ENCODE measurements at places on chromosomes 12 and 14.

- no peak for DNase-seq
Observed at GRCh38 chr14:83638748-83639504, 1891.0 kb upstream of the FLRT2 start.

- DNase-seq = peak; percentile 27
Observed at GRCh38 chr14:30607156-30607780, 14.9 kb upstream of the SCFD1 start.

DNA sequence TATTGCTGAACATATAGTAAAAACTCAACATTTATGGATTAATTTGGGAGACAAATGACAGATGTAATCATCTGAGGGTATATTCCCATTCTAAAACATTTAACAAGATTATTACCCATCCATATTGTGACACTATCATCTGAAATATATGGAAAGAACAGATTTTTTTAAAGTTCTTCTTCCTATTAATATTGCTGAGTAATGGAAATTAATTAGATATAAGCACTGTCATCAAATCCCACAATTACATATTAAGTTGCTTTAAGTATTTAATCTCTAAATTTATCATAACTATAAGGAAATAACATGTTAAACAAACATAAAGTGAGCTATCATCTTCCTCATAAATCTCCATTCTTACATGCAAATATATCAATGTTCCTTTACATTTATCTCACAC, 22.0 kb downstream of the EML5 start:
- no peak for DNase-seq

DNA sequence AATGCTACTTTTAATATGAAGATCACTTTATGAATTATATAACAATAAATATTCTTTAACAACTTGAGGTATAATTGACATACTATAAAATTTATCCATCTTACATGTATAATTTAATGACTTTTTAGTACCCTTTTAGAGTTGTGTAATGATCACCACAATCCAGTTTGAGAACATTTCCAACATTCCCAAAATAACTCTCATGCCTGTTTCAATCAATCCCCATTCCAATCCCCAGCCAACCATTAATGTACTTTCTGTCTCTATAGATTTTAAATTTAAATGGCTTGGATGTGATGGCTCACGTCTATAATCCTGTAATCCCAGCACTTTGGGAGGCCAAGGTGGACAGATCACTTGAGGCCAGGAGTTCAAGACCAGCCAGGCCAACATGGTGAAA, 23.5 kb upstream of the FRMD6 start:
- no peak for DNase-seq

DNA sequence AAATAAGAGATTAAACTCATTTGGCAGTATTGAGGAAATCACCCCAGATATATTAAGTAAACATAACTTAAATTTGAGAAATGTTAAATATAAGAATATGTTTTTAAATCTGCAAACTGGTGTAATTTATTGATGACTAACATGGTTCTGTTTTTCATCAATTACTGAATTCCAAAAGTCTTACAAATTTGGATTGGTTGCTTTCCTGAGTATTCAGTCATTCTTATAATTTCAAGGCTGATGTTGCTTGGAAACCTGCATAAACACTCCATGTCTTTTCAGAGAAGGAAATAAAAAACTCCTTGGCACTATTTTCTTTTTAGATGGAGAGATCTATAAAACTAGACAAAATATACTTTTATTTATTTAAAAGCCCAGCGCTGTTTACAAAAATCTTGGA, 71.7 kb downstream of the NOVA1 start:
- no peak for DNase-seq

DNA sequence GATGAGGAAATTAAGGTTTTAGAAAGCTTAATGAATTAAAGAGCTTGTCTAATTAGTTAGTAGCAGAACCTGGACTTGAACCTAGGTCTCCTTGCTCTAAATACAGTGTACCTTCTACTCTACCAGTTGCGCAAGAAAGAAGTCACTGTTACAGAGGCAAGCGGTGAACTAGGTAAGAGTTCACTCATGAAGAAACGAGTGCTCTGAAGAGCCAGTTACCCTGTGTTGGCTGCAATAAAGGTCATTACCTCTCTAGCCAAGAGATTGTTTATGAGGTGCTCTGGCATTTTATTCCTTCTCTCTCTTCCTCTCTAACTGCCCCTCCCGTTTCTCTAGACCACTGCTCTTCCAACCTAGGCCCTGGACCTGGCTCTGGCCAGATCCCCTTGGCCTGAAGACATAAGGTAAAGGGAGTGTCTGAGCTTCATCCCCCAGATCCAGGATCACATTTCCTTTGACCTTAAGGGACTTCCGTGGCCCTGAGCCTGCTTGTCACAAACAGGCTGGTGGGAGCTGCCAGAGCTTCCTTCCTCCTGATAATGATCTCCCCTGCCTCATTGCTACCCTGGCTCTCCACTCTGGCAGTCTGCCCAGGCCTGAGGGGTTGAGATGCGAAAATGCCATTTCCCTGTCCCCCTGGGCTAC, 1.9 kb downstream of the RNASE7 start:
- peak; percentile 91 for DNase-seq

GRCh38 chr12:90953956-90954421, 987 bp downstream of the CCER1 start:
- peak; percentile 30 for DNase-seq

- no peak for DNase-seq
Observed at GRCh38 chr12:76495556-76495955, 64.0 kb downstream of the OSBPL8 start.

GRCh38 chr12:109092497-109093021, 713 bp downstream of the ALKBH2 start:
- peak; percentile 41 for DNase-seq

DNA sequence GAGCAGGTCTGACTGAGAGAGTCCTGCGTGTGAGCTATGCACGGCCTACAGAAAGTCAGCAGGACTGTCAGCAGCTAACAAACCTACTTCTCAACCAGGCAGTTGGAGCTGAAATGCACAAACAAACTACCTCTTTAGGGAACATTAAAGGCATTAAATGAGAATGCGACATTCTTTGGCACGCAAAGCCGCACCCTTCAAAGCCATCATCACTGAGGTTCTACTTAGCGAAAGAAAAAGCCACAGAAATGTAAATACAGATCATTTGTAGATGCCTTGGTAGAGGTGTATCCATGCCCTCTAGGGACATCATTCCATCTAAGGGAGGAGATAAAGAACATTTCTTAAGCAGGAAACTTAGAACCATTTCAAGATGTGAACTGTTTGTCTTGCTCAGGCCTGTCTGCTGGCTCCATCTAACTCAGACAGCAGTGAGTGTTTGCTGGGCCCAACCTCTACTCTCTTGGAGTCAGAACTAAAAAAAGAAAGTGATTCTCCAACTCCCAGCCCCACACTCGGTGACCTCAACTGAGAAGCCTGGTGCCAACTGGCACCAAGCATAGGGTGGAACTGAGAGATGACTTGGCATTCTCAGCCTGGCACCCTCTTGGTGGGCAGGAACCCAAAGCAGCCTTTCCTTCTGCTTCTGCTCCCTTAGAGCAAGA, 63.5 kb upstream of the MBIP start:
- no peak for DNase-seq

GRCh38 chr12:71107936-71108335, 49.9 kb downstream of the TSPAN8 start:
- no peak for DNase-seq

GRCh38 chr14:56770512-56770911, 39.8 kb downstream of the OTX2 start:
- no peak for DNase-seq

DNA sequence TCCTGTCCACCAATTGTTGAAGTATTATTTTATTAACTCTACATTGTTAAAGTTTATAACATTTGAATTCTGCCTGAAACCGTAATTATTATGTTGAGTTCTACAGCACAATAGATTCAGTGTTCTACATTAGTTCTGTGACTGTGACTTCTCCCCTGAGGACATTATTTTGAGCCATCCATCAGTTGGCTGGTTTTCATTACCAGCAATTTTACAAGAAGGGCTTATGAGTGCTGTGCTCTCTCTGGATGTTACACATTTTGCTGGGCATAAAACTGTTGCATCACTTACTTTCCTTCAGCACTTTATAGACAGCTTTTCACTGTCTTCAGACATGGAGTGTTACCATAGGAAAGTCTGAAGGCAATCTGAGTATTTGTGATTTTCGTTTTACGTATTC, 118.2 kb upstream of the KITLG start:
- DNase-seq = no peak

GRCh38 chr14:44795725-44796124, 166.0 kb downstream of the KLHL28 start:
- no peak for DNase-seq

- DNase-seq = no peak
Observed at GRCh38 chr14:90572441-90573150, 175.8 kb downstream of the CALM1 start.

- DNase-seq = no peak
Observed at GRCh38 chr14:80522411-80522810, 311.1 kb upstream of the DIO2 start.

GRCh38 chr14:86013641-86014040, 483.7 kb downstream of the FLRT2 start:
- DNase-seq = no peak

DNA sequence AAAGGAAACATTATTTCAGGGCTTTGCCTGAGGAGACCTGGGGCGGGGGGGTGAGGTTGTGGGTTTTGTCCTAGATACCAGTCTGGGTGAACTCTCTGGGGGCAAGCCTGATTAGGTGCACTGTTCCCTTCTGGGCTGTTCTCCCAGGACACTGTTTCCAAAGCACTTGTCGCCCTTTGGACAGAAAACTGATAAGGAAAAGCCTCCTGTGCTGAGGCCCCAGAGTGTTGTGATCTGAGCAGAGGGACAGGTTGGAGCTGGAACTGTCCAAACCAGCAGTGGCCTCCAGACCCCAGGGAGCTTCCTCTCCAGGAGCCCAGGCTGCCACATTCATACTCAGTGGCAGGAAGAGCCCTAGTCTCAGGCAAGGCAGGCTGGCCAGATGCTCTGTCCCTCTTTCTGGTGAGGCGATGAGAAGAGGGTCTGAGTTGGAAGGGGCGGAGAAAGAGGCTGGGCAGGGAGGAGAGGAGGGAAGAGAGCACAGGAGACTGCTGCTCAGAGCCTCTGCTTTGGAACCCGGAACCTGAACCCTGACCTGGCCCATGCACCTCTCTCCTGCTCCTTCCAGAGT, 1.9 kb downstream of the GALNT16 start:
- DNase-seq = no peak
